Adipocyte (in vitro differentiated cells): ENCODE measurements at places on chromosomes 16 and 17.

DNA sequence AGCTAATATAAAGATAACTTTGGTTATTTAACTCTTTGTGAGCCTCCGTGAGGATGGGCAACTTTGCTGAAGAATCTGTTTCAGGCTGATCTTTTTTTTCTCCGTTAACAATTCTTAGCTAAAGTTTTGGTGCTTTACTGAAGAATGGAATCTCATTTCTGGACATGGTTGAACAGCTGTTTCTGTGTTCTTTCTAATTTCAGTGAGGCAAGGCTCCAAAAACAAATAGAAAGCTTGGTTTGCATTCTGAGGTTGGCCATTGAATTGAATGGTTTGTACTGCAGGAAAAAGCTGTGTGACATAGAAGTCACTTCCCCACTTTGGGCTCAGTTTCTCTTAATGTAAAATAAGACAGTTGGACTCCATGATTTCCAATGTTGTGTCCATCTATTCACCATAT is 22.3 kb upstream of the HLF start:
- no peak for DNase-seq

- DNase-seq: no peak
Measured at GRCh38 chr16:10370096-10370726, 15.7 kb upstream of the ATF7IP2 start.

DNA sequence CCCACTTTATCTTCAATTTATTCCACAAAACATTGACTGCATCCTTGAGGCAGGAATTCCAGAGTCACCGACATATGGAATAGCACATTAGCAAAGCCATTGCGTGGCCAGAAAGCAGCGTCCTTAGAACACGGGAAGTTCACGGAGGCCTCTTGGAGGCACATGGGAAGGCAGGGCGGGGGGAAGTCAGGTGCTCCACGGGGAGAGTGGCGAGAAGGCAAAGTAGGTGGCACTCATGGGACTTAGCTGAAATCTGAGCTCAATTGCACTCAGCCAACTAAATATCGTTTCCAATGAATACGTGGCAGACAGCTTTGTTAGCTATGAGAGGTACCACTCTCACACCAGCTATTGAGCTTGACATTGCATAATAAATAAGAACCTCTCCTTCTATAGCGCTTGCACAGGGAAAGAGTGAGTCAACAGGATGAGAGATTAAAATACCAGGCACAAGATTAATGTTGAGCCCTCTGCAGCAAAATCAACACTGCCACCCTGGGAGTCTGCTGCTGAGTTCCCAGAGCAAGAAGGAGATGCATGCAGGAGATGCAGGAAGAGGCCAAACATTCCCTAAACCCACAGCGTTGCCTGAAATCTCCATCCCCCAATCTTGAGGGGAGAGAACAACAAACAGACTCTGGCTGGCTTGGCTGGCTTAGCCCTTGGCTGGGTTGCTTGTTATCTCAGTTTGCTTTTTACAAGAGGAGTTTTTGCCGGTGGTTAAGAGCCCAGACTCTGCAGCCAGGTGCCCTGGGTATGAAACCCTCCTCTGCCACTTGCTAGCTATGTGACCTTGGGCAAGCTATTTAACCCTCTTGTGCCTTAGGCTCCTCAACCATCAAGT is 28.8 kb downstream of the ABCC12 start:
- peak; percentile 90 for DNase-seq

DNA sequence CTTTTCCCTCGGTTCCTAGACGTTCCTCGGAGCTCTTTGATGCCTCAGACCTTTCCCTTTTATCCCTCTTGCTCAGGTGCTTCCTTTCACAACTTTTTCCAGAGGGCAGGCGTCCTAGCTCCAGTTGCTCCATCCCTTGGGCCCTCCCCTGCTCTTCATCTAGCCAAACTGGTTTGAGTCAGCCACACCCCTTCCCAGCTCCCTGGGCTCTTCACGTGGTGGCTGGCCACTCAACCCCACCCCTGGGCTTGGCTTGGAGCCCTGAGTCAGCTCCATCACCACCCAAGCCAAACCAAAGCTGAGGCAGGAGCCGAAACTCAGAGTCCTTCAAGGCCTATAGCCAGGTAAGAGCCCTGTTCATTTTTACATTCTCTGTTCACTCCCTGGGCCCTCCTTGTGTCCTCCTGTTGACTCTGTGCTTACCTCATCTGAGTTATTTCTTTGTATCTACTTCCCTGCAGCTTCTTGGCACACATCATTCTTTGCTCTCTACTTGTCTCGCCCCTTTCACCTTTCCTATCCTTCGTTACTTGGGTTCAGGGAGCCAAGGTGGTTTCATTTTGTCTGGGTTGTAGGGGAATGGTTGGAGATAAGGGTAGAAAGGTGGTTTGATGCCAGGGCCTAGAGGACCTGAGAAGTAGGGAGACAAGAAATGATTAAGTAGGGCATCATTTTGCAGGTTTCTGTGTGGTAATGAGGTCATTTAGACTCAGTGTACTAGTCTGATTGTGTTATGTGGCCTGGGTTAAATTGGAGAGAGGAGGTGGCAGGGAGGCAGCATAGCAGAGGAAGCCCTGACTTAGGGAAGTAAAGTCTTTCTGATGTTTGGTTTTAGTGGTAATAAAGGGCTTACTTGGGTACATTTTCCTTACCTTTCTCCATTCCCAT is 7.6 kb upstream of the PHKG2 start:
- DNase-seq: peak; percentile 43

GRCh38 chr16:29992344-29992967 is 3.0 kb downstream of the HIRIP3 start:
- no peak for DNase-seq

- DNase-seq: no peak
Measured at GRCh38 chr17:61018938-61019337, 341.3 kb downstream of the BCAS3 start.

DNA sequence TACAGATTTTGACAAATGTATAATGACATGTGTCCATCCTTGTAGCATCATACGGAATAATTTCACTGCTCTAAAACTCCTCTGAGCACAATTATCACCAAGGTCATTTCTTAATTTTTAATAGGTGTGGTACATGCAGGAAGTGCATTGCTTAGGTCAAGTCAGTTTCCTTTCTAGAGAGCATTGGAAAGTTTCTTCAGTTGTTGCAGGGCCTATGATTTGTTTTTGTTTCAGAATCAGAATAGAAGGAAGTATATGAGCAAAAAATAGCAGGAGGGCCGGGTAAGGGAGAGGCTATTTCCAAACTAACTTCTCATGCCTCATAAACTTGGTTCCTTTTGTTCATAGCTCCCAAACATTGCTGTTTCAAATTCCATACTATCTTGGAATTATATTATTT is 24.0 kb upstream of the SLFN5 start:
- DNase-seq: no peak

- no peak for DNase-seq
Measured at GRCh38 chr17:1449412-1449967, 6.5 kb downstream of the CRK start.

- no peak for DNase-seq
Measured at GRCh38 chr16:88977812-88978607, 1.0 kb upstream of the CBFA2T3 start.

DNA sequence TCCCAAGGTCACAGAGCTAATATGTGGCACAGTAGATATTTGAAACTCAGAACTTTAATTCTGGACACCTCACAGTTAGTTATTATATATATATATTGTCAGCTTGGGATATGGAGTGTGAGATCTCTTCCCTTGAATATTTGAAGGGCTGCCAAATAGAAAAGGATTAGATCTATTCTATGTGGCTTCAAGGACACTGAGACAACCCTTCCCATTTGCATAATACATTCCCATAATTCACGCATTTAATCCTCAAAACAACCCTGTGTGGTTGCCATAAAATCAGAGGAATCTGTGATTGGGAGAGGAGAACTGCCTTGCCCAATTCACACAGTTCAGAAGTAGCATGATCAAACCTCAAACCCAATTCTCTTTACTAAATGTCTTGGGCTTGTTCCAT is 365.8 kb upstream of the DYNLRB2 start:
- peak; percentile 34 for DNase-seq

- no peak for DNase-seq
Measured at GRCh38 chr16:11671676-11672075, 3.4 kb downstream of the SNN start.

DNA sequence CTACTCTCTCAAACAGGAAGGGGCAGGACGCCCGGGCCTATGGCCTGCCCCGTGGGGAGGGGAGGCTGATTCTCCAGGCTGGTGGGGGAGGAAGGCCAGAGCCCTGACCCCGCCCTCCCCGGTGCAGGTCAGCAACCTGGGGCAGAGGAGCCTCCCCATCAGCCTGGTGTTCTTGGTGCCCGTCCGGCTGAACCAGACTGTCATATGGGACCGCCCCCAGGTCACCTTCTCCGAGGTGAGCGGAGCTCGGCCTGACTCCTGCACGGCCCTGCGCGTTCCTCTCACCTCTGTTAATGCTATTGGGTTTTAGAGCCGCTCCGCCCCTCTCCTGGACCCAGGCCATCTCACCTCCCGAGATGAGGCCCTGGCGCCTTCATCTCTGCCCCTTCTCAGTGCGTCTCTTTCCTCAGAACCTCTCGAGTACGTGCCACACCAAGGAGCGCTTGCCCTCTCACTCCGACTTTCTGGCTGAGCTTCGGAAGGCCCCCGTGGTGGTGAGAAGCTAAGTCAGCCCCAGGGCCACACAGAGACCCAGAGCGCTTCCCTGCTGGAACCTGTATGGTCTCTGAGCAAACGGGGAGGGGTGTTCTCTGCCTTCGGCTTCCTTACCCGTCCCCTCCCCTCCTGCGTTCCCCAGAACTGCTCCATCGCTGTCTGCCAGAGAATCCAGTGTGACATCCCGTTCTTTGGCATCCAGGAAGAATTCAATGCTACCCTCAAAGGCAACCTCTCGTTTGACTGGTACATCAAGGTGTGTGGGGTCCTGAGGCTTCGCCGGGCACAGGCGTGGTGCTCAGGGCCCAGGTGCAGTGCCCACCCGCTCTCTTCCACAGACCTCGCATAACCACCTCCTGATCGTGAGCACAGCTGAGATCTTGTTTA is 25.1 kb upstream of the ITGAX start:
- DNase-seq: no peak

DNA sequence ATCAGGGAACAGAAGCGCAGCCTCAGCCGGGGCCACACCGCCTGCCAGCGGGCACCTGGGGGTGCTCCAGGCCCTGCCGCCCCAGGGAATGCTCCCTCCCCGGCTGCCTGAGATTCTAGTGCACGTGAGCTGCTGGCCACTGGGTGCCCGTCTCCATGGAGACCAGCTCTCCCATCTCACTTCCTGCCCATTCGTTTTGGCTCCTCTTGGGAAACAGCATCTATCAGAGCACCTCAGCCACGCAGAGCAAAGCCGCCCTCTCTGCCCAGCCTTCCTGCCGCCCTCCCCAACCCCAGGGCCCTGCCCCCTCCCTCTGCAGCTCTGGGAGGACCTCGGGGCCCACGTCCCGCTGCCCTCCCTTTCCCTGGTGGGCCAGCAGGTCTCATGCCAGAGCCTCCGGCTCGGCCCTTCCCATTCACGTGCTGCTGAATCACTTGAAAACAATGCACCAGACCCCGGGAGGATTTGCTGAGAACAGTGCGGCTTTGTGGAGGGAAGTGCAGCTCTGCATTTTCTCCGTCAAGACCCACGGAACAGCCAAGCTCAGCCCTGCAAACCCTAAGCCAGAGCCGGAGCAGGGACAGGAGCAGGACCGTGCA is 19.4 kb downstream of the CEP295NL start:
- peak; percentile 94 for DNase-seq

GRCh38 chr16:62038646-62039045 is 2.4 kb upstream of the CDH8 start:
- DNase-seq: no peak

- DNase-seq: no peak
Measured at GRCh38 chr17:80277751-80278671, 17.4 kb downstream of the RNF213 start.

- DNase-seq: no peak
Measured at GRCh38 chr16:57264950-57265371, 19.5 kb downstream of the PLLP start.

GRCh38 chr17:79788455-79788854 is 8.4 kb downstream of the CBX8 start:
- no peak for DNase-seq

GRCh38 chr16:46982335-46982734 is 8.9 kb upstream of the DNAJA2 start:
- DNase-seq: no peak

DNA sequence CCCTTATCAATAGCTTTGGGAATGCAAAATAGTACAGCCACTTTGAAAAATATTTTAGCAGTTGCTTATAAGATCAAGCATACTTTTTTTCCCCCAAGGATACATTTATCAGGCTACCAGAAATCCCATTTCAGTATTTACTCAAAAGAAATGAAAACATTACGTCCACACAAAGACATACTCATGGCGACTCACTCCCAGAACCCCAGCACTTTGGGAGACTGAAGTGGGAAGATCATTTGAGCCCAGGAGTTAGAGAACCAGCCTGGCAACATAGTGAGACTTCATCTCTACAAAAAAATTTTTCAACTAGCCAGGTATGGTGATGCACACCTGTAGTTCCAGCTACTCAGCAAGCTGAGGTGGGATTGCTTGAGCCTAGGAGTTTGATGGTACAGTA is 5.9 kb downstream of the SKA2 start:
- DNase-seq: no peak

- DNase-seq: no peak
Measured at GRCh38 chr16:20114356-20114755, 40.7 kb upstream of the GPR139 start.

GRCh38 chr17:36002631-36003030 is 1.3 kb upstream of the CCL15 start:
- DNase-seq: no peak

GRCh38 chr17:13725288-13725990 is 123.7 kb upstream of the HS3ST3A1 start:
- peak; percentile 62 for DNase-seq

- DNase-seq: no peak
Measured at GRCh38 chr16:87273471-87274030, 43.6 kb downstream of the C16orf95 start.

- peak; percentile 90 for DNase-seq
Measured at GRCh38 chr17:39153599-39154051, 2.2 kb upstream of the PLXDC1 start.

GRCh38 chr16:11329071-11329491 is 16.2 kb upstream of the RMI2 start:
- peak; percentile 36 for DNase-seq

DNA sequence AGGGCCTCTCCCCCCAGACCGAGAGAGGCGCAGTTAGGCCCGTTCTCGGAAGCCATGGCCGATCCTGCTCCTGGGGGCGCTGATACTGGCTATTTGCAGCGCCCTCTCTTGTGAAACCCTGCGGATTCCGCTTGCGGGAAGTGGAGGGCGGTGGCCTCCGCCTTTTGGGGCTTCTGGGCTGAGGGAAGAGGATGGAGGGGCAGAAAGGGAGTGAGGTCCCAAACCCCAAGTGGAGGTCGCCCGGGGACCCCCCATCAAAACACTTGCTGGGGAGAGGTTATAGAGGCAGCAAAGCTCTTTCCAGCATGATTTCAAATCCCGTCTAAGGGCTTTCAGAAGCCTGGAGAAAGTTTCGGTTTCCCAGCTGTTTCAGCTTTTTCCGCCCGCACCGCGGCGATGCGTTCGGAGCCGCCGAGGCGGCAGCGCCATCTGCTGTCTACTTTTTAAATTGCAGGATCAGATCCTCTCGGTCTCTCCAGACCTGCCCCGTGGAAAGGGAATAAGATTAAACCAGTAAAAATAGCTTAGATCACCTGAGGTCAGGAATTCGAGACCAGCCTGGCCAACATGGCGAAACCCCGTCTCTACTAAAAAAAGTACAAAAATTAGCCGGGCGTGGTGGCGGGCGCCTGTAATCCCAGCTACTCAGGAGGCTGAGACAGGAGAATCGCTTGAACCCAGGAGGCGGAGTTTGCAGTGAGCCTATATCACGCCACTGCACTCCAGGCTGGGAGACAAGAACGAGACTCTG is 15.8 kb downstream of the SNX20 start:
- DNase-seq: peak; percentile 90

GRCh38 chr17:17911001-17911613 is 61.1 kb downstream of the TOM1L2 start:
- DNase-seq: no peak

- DNase-seq: no peak
Measured at GRCh38 chr17:46869296-46869695, 17.9 kb downstream of the WNT9B start.
